Stimulated activated CD8-positive, alpha-beta memory T cell treated with anti-CD3 and anti-CD28 coated beads, Interleukin-4, amount 100 ng/mL, for 1 hour (primary cell): ENCODE measurements at places on chromosomes 5 and 9.

DNA sequence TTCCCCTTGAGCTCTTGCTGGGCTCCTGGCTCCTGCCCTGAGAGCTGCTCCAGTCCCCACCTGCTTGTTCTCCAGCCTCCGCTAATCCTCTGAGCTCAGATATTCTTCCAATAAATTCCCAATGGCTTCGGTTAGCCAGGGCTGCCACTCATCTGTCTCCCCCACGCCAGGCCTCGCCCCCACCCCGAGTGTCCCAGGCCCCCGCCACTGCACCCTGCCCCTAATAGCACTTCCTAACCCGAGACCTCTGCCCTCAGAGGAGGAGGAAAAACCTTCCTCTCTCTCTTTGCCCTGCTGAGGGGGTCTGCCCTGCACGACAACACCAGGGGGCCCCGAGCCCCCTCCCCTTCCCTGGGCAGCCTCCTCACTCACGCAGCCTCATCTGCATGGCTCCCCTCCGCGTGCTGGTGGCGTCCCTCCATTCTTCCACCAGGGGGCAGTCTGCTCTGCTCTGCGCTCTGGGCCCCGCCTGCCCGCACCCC, 5.4 kb upstream of the LCN15 start:
- no peak for DNase-seq

- no peak for DNase-seq
Measured at GRCh38 chr5:633501-633955, 21.4 kb downstream of the CEP72 start.

DNA sequence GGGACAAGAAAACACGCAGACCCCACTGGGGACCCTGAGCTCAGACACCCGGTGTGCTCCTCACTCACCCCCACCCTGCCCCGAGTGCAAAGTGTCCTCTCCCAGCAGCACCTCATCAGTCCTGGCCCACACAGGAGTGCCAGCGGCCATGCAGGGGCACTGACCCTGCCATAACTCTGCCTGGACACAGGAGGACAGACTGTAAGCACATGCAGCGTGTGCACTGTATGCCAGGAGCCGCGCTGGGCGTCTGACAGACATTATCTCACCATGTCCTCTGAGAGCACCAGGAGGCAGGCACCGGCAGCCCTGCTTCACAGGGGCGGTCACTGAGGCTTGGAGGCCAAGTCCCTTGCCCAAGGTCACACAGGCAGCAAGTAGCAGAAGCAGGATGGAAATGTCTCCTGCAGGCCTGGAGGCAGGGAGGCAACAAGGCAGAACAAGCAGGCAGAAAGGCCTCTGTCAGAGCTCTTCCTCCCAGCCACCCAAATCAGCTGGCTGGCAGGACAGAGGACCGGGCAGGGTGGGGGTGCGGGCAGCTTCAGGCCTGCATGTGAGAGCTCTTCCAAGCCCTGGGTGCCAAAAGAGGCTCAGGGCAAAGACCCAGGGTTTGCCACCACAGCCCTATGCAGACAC, 8.4 kb downstream of the EEIG1 start:
- no peak for DNase-seq

DNA sequence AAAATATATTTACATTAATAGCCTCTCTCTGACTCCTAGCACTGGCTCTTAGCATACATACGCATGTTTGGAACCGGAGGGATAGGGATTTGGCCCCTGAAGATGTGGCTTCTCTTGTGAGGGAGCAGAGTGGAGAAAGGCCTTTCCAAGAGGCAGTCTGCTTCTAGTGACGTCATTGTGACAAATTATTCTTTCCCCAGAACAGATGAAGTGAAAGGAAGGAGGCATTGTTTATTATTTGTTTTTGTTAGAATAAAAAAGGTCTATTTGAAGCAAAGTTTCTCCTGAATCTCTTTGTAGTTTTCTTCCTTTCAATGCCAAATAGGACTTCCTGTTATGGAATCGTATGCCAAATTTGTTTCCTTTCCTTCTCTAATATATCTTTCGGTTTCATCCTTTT, 361.6 kb downstream of the ICE1 start:
- no peak for DNase-seq

- no peak for DNase-seq
Measured at GRCh38 chr9:113533335-113534225, 70.1 kb downstream of the RGS3 start.

- DNase-seq, result no peak
Measured at GRCh38 chr5:654071-654778, 38.9 kb downstream of the TPPP start.

DNA sequence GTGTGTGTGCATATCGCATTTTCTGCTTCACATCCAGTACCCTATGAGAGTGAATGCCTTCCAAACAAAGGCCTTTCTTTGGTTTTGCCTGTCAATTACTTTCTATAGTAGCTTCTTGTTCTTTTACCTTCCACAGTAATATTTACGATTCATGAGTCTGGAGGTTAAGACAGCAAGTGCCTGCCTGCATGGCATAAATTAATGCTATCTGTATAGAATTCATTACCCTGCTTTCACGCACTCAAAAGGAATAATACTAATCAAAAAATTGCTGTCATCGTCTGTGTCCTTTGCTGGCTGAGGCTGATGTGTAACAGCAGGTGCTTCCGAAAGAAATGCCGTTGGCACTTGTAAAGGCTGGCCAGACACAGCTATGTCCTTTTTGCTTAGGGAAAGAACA, 1304.4 kb upstream of the CDH6 start:
- DNase-seq, result no peak

- no peak for DNase-seq
Measured at GRCh38 chr5:135216471-135217343, 182.3 kb downstream of the MACROH2A1 start.

GRCh38 chr9:34047864-34048726, 592 bp downstream of the UBAP2 start:
- DNase-seq, result peak; percentile 5

GRCh38 chr9:22009506-22009867, 382 bp upstream of the CDKN2B start:
- no peak for DNase-seq

DNA sequence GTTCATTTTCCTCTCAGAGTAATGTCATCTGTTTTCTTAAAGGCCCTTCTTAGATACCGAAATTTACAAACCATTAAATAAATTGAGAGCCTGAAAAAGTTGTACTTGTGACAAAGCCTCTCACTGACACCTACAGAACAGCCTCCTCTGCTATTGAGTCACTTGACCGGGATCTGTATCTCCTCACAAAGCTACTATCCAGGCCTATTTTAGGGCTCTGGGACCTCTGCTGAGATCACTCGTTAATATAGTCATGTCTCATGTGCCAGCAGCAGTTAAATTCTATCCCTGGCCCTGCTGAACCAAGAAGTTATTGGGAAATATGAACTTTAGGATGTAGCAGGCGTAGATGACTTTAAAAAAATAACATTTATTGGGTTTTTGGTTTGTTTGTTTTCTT, 31.1 kb downstream of the FBXO38 start:
- no peak for DNase-seq

DNA sequence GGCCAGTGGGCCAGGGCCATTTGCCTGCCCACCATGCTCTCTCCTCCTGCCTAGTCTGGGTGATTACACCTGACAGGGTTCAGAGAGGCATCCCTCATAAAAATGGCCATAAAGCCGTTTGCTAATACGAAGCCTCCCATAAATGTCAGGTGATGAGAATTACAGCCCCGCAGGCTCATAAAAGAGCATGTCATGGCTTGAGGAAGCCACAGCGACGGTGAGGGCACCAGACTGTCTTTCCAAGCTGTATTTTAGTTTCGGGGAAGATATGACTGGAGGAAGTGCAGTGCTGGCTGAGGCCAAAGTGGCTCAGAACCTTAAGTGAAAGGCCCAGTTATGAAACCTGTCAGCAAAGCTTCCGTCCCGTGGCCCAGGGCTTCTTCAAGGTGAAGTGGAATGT, 18.5 kb upstream of the TCERG1 start:
- no peak for DNase-seq

DNA sequence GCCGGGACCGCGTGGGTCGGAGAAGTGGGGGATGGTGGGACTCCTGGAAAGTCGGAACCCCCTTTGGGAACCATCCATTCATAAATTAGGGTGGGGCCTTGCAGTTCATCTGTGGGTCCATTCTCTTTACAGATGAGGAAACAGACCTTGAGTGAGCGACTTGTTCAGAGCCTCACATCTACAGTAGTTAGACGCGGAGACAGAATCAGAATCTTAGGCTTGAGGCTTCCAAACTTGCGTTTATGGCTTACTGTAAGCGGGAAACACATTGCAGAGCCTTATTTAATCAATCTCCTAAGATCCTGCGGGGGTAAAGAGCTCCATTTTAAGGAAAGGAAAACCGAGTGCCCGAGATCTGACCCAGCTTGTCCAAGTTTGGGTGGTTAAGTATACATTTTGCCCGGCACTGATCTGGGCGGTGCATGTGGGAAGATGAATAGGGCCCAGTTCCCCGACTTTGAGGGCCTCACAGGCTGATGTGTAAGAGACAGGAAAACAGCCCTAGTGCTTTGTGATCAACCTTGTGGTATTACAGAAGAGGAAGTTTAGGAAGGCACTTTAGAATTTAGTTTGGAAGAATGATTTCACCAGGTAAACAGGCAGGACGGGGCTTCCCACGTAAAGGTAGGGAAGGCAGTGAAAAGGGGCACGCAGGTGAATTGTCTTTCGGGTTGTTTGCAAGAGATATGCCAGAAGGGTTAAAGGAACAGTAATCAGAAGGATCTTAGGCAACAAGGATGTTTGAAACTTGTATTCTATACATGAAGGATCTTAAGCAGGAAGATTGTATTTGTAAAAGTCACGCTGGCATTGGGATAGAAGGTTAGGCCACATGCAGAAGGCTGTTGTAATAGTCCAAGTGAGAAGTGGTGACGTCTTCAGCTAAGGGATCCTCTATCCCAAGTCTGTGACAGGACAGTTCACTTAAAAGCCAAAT, 744 bp downstream of the TARS1 start:
- DNase-seq, result no peak

GRCh38 chr9:110744715-110745384, 76.3 kb downstream of the MUSK start:
- DNase-seq, result no peak

GRCh38 chr9:72326641-72327040, 38.4 kb downstream of the ZFAND5 start:
- DNase-seq, result no peak
